ENCODE measurements at places on chromosomes 2 and 18.

DNA sequence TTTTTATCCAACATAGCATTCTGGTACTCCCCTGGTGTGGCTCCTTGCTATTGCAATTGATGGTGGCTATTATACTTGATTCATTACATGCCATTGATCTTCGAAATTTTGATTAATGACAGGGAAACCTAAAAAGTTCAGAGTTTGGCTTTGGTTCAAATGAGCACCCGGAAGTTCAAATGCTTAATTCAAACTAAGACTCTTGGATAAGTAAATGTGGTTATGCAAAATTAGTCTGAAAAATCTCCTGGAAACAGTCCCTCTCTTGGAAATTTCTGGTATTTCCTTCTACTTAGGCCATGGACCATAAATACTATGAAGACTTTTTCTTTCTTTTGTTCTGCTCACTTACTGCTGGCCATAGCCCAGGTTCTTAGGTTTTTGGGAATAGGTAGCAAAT, 65.3 kb upstream of the SMIM21 start:
- no peaks in the 10 kb centered on the region for H3K36me3 ChIP-seq
- H3K27me3 ChIP-seq, result peaks cover 37% of the 10 kb centered on the region
- DNase-seq, result no peak
- H3K4me1 ChIP-seq, result no peaks in the 10 kb centered on the region
- no peak overlapping the region for H3K27ac ChIP-seq
- no peak overlapping the region for H3K4me3 ChIP-seq

GRCh38 chr2:96865654-96866053, 4.2 kb downstream of the SEMA4C start:
- no peak for DNase-seq
- no peak overlapping the region for H3K4me3 ChIP-seq
- peaks cover 2% of the 10 kb centered on the region for H3K36me3 ChIP-seq
- peaks cover 17% of the 10 kb centered on the region for H3K4me1 ChIP-seq

DNA sequence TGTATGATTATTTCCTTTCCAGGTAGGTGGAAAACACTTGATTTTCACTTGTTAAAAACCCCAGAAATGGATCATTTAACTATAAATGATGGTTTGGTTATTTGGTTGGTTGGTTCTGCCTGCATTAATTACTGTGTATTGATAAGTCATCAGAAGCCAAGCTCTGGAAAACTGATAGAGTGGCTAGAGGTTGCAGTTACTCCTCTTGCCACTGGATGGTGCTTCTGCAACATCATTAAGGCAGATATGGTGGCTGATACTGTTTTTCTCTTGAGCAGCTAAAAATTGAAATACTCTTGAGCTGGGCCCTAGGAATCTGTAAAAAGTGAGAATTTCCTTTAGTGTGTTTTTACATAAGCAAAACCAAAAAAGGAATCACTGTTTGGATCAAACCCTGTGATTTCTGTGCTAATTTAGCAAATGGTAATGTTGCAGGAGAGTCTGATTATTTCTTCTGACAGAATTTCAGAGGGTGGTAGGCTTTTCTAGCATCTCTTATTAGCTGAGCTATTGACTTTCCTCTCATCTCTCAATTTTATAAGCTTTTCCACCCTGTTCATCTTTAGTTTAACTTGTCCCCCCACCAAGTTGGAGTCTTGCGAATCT, 54.3 kb downstream of the RAB10 start:
- no peak overlapping the region for H3K27ac ChIP-seq
- no peaks in the 10 kb centered on the region for H3K27me3 ChIP-seq
- peaks cover 44% of the 10 kb centered on the region for H3K4me1 ChIP-seq
- H3K4me3 ChIP-seq, result no peak overlapping the region
- peaks cover 3% of the 10 kb centered on the region for H3K36me3 ChIP-seq

GRCh38 chr2:121076498-121076820, 208.5 kb downstream of the TFCP2L1 start:
- H3K4me3 ChIP-seq, result no peak overlapping the region
- no peak overlapping the region for H3K27ac ChIP-seq
- no peaks in the 10 kb centered on the region for H3K36me3 ChIP-seq
- no peak for DNase-seq

DNA sequence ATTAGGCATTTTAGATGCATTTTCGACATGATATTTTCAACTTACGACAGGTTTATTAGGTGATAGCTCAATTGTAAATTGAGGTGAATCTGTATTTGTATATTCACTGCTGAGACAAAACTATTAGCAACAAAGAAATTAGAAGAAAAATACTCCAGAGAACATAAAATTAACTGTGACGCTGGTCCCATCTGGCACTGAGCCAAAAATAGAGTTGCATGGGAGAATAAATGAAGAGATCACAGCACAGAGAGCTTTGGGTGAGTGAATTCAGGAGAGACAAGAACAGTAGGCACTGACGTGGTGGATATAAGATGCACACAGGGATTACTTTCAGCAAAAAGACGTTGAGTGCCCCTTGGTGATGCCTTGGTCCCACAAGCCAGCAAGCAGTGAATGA, 306.2 kb upstream of the RAB6C start:
- H3K4me3 ChIP-seq, result no peak overlapping the region
- H3K27me3 ChIP-seq, result no peaks in the 10 kb centered on the region
- H3K4me1 ChIP-seq, result no peaks in the 10 kb centered on the region
- H3K27ac ChIP-seq, result no peak overlapping the region

GRCh38 chr2:65316072-65316471, 88.4 kb downstream of the ACTR2 start:
- H3K36me3 ChIP-seq, result no peaks in the 10 kb centered on the region
- H3K4me1 ChIP-seq, result peaks cover 36% of the 10 kb centered on the region
- H3K27me3 ChIP-seq, result no peaks in the 10 kb centered on the region

DNA sequence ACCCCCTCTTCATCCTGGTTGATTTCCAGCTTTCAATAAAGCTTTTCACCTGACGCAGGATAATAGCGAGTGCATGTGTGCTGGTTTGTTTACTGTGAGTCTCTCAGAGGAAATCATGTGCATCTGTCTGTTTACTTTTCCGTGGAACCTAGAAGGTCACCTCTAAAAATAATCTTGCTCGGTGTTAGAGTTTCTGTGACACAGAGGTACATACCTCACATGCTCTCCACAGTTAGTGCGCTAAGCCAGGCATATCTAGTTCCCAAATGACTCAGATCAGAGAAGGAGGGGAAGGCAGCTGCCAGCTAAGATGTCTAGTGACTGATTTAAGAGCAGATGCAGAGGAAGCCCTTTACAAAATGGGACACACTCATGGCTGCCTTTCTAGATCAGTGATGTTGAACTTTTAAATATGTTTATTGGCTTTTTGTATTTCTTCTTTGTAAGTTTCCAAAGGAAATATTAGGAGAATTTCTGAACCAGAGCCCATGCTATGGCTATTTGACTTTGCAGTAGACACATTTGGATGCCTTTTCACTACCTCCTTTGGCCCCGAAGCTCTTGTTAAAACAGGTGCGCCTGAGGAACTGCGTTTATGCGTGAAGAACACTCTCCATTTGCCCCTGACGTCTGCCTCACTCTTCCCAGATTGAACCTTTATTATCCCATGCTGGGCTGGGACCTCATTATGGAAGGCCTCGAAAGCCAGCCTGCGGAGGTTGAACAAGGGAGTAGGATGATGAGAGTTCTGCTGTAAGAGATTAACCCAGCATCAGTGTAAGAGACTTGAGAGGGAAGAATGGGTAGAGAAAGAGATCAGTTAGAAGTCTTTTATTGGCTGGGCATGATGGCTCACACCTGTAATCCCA, 145.6 kb downstream of the FAM161A start:
- no peaks in the 10 kb centered on the region for H3K36me3 ChIP-seq
- peaks cover 6% of the 10 kb centered on the region for H3K27me3 ChIP-seq
- H3K4me1 ChIP-seq, result peaks cover 12% of the 10 kb centered on the region
- H3K4me3 ChIP-seq, result no peak overlapping the region
- peak overlapping the region; percentile 36 for H3K27ac ChIP-seq
- DNase-seq, result peak; percentile 35

DNA sequence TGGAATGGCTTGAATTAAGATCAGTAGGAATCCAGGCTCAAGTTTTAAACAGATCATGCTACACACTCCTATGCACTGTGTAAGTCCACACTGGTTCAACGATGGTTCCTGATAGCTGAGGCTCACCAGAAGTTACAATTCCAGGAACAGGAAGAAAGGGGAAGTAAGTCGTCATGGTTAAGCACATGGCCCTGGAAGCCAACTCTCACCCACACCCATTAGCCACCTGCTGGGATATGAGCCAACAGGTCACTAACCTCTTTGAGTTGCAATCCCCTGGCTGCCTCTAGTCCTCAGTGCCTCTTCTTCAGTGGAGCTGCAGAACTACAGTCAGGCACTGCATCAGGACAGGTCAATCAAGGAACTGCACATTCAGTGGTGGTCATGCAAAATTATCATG, 133.5 kb downstream of the TMEM182 start:
- no peaks in the 10 kb centered on the region for H3K4me1 ChIP-seq
- H3K36me3 ChIP-seq, result no peaks in the 10 kb centered on the region
- no peak overlapping the region for H3K27ac ChIP-seq

DNA sequence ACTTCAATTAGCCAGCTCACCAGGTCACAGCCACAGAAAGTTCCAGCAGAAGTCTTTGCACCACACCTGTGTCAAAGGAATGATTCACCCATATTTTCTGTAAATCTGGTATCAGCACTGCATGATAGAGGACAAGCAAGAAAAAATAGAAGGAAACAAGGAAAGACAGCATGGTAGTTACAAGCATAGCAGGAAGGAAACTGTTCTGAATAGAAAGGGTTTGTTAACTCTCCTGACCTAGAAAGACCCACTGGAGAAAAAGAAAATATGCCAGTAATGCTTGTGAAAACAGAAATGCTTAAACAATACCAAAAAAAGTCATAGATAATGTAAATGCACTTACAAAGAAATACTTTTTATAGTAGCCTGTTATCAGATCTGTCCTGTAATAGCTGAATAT, 40.8 kb downstream of the SCRN3 start:
- H3K4me3 ChIP-seq, result no peak overlapping the region
- H3K36me3 ChIP-seq, result peaks cover 3% of the 10 kb centered on the region
- DNase-seq, result no peak
- H3K27me3 ChIP-seq, result no peaks in the 10 kb centered on the region

DNA sequence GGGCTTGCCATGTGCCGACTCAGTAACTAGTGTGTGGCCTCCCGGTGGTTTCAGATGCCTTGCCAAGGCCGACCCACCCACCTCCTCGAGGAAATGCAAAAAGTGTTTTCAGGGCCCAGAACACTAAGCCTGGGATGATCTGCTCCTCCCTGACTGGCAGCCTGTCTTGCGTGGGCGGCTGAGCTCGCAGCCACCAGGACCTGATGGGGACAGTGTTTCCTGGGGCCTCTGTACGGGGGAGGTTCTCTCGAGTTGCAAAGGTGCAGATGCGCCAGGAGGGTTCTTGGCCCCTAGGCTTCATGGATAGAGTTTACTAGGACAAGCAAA, 85.2 kb downstream of the GLI2 start:
- no peak for DNase-seq
- H3K27me3 ChIP-seq, result no peaks in the 10 kb centered on the region
- no peaks in the 10 kb centered on the region for H3K36me3 ChIP-seq
- no peak overlapping the region for H3K4me3 ChIP-seq
- H3K4me1 ChIP-seq, result no peaks in the 10 kb centered on the region

DNA sequence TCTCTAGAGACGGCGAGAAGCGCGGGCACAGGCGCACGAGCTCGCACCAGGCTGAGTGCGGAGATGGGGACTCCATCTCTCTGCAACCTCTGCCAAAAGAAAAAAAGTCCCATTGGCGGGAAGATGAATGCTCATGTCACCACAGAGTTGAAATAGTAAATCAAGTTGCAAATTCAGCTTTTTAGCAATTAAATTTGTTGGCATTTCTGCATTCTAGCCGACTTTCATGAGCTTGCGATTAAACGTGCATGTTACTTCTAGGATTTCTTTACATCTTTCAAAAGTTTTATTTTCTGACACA, 588 bp downstream of the CHAC2 start:
- H3K36me3 ChIP-seq, result peaks cover 10% of the 10 kb centered on the region
- no peaks in the 10 kb centered on the region for H3K27me3 ChIP-seq
- H3K4me3 ChIP-seq, result peak overlapping the region; percentile 91
- H3K4me1 ChIP-seq, result peaks cover 48% of the 10 kb centered on the region

- no peak overlapping the region for H3K4me3 ChIP-seq
- no peaks in the 10 kb centered on the region for H3K36me3 ChIP-seq
- no peaks in the 10 kb centered on the region for H3K27me3 ChIP-seq
- no peaks in the 10 kb centered on the region for H3K4me1 ChIP-seq
- H3K27ac ChIP-seq, result no peak overlapping the region
Observed at GRCh38 chr2:231369580-231370428, 25.7 kb upstream of the B3GNT7 start.

GRCh38 chr2:169961911-169962310, 134.7 kb downstream of the UBR3 start:
- no peak overlapping the region for H3K27ac ChIP-seq
- DNase-seq, result no peak
- H3K4me1 ChIP-seq, result peaks cover 5% of the 10 kb centered on the region

GRCh38 chr2:203341741-203342310, 13.6 kb downstream of the ABI2 start:
- H3K36me3 ChIP-seq, result peaks cover 1% of the 10 kb centered on the region
- H3K4me3 ChIP-seq, result no peak overlapping the region
- DNase-seq, result no peak
- H3K27ac ChIP-seq, result no peak overlapping the region
- peaks cover 5% of the 10 kb centered on the region for H3K4me1 ChIP-seq
- H3K27me3 ChIP-seq, result no peaks in the 10 kb centered on the region

DNA sequence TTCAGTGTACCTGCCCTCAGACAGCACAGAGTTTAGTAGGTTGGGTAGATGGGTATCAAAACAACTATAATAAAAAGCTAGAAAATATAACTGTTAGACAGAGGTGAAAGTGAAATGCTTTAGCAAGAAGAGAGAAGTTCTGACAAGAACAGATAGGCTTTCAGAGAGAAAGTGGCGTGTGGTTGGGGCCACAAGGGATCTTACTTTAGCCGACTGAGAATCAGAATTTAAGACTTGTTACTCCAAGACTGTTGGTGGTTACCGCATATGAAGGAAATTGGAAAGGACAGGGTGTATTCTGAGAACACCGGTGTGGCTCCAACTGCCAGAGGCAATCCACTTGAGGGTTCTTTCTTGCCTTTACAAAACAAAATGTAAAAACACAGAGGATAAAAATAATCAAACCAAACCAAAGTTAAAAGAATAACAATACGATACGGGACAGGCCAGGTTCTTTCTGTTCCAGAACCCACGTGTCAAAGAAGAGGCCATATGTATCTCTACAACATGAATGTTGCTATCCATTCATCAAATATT, 44.4 kb upstream of the AGPS start:
- H3K4me3 ChIP-seq, result no peak overlapping the region
- H3K4me1 ChIP-seq, result no peaks in the 10 kb centered on the region
- no peak for DNase-seq
- no peaks in the 10 kb centered on the region for H3K36me3 ChIP-seq

GRCh38 chr2:171837736-171838135, 56.3 kb downstream of the SLC25A12 start:
- no peaks in the 10 kb centered on the region for H3K4me1 ChIP-seq
- no peak overlapping the region for H3K27ac ChIP-seq
- H3K27me3 ChIP-seq, result no peaks in the 10 kb centered on the region
- H3K4me3 ChIP-seq, result no peak overlapping the region
